Motor neuron (in vitro differentiated cells): ENCODE measurements at places on chromosomes 4 and X. TPM values are rescaled to one million over a fixed set of nuclear protein-coding genes. Genes with fewer than 3 reads are reported as not detected.

The FGA gene
- total RNA-seq = 0.08 and 0.09 TPM in 2 replicates

The AWAT2 gene
- 0.22 TPM in 1 of 2 replicates, not detected in the other for total RNA-seq

The MAML3 gene
- 23.6 and 24.0 TPM in 2 replicates for total RNA-seq

The OTC gene
- not detected in 2 replicates for total RNA-seq

The GLRA3 gene
- total RNA-seq = 0.05 TPM in 2 replicates
